ENCODE measurements at places on chromosomes 1 and 21.
A peak's percentile ranks its signal among the peaks of the same experiment; 100 is the strongest.

GRCh38 chr1:97137862-97138514, 416.4 kb downstream of the PTBP2 start:
- DNase-seq: peak; percentile 97

GRCh38 chr1:212293579-212293978, 8.4 kb downstream of the PPP2R5A start:
- DNase-seq: no peak

DNA sequence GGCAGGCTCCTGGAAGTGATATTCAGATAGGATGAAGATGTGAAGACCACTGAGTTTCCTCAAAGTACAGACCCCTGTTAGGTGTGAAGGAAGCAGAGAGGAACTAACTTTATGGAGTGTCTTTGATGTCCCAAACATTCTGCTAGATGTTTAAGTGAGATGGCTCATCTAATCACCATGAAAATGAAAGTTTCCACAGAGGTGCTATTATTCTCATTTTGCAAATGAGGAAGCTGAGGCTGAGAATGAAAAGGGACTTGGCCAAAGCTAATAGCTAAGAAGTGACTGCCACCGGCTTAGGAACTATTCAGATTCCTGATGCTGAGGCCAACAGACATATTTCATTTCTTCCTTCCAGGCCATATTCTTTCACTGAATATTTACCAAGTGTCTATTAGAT, 45.9 kb upstream of the WLS start:
- no peak for DNase-seq

GRCh38 chr1:200670242-200671118, 773 bp upstream of the DDX59 start:
- DNase-seq: peak; percentile 89

GRCh38 chr1:198359024-198359653, 181.3 kb downstream of the ATP6V1G3 start:
- DNase-seq: no peak
